IPS-NIHi11 (cell line): ENCODE measurements at places on chromosomes 16 and 17.

DNA sequence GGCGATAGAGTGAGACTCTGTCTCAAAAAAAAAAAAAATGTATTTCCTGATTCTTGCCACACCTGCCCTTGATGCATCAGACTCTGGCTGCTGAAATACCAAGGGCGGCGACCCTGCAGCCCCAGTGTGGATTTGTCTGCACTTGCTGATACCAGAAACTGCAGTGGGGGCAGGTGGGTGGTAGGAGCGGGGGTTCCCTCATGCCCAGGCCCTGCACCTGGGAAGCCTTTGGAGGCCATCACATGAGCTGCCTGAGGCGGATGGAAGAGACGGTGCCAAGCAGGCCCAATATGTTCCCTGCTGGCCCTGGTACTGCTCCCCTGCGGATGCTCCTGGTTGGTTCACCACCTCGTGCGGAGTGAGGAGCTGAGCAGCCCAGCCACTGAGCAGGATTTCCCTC lies 50.6 kb downstream of the MARF1 start:
- DNase-seq: no peak

GRCh38 chr17:39823407-39824054 lies 40.6 kb downstream of the IKZF3 start:
- no peak for DNase-seq

DNA sequence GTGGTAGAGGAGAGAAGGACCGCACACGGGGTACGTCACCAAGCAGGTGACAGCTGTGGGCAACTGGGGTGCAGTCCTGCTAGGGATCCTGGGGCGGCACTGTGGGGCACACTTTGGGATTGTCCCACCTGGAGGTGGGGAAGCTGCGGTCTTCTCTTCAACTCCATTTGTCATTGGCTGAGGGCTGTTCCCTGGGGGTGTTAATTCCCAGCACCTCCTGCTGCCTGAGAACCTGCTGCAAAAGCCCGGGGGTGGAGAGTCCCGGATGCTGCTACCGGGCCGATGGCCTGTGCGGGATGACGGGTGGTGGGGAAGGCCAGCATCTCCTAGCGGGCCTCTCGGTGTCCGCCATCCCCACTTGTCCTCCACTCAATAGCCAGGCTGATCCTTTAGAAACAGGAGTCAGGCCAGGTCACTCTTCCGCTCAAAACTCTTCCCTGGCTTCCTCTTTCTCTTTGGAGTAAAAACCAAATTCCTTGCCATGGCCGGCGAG lies 100.2 kb downstream of the CYLD start:
- DNase-seq: no peak

GRCh38 chr17:57856792-57857620 lies 7.2 kb upstream of the MRPS23 start:
- no peak for DNase-seq

GRCh38 chr17:50830352-50830751 lies 5.0 kb upstream of the WFIKKN2 start:
- no peak for DNase-seq

GRCh38 chr17:12510535-12510934 lies 155.2 kb upstream of the MYOCD start:
- DNase-seq: no peak

DNA sequence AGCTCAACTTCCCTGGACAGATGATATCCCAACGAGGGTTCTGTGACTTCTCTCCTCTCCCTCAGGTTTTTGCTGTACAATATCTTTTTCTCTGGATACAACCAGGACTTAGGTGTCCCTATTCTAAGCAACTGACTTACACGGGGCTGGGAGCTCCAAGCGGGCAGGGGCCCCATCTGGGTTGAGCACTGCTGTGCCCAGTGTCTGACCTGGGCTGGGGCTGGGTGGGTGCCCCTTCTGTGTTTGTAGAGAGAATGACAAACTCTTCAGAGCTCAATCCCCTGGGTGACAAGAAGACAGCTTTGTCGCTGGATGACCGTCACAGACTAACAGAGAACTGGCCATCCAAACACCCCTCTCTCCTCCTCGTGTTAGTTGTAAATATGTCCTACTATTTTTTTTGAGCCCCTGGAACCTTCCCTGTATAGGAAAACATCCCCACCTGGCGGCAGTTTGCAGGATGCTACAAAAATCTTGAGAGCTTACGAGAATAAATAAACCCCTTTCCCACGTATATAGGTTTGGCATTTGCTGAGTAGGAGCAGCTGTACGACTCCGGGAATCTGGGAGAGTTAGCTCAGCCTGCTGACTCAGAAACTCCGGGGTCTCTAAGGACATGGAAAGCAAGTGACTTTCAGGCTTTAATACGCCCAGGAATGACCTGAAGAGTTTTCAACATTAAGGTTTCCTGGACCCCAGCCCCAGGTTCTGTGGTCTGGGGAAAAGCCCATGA lies 23.7 kb upstream of the RCVRN start:
- peak; percentile 68 for DNase-seq

DNA sequence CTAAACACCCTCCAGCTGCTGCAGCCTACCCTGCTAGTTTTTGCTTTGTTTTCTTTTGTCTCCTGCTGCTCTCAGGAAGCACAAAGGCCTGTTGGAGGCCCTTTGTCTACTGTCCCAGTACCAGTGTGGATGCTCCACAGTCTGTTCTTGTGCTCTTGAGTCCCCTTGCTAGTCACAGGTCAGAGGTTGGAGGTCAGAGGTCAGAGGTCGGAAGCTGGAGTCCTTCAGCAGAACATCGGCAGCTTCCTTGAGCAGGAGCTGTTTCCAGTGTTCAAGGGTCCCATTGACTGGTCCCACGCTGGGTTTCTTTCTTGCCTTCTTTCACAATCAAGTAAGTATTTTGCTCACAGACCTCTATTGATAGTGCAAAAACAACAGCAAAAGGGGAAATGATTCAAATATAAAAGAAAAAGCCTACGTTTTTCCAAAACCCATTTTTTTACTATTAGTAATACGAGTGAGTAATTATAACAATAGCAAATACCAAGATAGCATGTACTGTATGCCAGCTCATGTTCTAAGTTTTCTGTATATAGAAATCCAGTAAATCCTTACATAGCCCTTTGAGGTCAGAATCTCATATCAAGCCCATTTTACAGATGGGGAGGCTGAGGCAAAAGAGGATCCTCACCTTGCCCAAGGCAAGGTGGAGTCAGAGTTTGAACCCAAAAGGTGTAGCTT lies 10.9 kb upstream of the IL34 start:
- DNase-seq: peak; percentile 72

GRCh38 chr16:50901062-50901461 lies 159.2 kb downstream of the CYLD start:
- no peak for DNase-seq

DNA sequence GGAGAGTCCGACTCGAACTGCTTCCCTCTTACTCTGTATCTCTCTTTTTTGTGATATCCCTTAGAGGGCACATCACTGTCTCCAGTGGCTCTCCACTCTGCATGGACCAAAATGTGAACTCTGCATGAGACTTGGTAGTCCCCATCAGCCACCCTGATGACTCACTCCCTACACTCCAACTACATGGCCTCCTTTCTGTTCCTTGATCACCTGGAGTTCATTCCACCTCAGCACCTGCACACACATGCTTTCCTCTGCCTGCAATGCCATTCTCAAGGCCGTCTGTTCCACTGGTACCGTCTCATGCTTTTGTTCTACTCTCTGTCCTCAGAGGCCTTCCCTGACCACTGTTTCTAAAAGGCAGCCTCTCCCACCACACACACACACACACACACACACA lies 109.3 kb downstream of the DNAH9 start:
- DNase-seq: no peak

DNA sequence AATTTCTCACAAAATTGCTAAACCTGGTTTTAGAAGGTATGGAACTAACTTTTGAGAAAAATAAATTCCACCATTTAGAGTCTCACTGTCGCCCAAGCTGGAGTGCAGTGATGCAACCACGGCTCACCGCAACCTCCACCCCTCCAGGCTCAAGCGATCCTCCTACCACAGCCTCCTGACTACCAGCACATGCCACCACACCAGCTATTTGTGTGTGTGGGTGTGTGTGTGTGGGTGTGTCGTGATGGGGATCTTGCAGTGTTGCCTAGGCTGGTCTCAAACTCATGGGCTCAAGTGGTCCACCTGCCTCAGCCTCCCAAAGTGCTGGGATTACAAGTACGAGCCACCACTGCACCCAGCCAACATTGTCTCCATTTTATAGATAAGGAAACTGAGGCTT lies 71.3 kb upstream of the NOL11 start:
- DNase-seq: no peak

GRCh38 chr16:23024044-23024443 lies 125.2 kb downstream of the USP31 start:
- no peak for DNase-seq

DNA sequence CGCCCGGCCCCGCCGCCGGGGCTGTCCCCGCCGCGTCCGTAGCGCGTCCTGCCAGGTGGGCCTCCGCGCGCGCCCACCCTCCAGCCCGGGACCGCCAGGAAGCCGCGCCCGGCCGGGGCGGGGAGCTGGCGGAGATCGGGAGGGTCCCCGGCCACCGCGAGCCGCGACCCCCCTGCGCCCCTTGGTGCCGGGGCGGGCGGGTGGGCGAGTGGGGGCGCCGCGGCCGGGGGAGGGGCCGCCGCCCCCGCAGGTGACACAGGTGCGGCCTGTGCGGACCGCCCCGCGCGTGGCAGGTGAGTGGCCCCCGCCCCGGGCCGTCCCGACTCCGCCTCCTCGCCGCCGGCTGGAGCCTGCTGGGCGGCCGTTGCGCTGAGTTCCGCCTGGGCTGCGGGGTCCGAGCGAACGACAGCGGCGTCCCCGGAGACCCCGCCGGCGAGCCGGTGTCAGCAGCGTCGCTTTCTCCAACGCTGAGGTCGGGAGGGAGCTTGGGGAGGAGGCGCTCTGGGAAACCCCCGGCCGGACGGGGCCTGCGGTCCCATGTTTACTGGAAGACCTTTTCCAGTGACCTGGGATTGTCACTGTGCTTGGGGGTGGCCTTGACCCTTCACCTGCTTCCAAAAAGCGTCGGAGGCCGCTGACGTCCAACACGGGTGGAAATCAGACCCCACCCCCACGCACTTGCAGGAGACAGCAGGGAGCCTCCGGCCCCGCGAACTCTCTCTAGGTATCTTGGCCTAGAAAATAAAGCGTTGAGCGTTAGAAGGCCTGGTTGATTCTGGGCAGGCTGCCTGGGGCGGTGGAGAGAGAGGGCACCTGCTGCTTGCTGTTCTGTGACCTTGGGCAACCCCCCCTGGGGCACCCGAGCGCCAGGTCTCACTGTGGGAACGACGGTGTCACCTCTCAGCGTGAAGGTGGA lies 542 bp downstream of the KLHL36 start:
- DNase-seq: peak; percentile 90

DNA sequence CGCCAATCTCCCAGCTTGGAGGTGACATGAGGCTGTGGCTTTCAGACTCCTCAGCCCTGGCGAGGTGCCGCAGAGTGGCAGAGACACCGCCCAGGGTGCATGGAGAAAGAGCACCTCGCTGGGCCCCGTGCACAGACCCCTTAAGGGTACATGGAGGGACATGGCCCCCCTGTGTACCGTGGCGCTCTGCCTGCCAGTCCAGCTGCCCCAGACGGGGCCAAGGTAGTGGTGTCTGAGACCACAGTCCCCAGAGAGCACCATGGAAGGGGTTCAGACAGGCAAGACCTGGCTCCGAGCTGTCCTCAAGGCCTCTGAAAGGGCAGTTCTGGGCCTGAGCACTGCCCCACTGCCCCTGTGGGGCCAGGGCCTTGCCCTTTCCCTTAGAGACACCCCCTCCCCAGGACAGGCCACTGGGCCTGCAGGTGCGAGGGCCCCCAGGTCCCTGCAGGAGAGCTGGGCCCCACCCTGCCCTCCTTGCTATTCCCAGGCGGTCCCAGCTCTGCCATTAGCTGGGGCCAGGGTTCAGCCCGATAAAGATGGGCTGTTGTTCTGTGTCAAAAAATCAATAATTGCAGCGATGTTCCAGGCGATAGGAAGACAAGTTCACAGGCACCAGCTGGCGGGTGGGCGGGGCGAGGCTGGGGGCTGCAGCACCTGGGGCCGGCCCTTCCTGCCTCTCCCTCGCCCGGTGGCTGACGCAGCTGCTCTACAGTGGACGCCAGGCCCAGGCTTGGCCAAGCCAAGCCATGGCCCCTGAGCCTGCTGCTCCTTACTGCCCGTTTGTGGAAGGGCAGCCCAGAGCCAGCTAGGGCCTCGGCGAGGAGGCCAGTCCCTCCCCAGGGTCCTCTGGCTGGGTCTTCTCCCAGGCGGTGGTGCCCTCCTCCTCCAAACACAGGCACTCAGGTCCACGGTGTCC lies 51.7 kb downstream of the ZFPM1 start:
- DNase-seq: no peak

- peak; percentile 93 for DNase-seq
Observed at GRCh38 chr16:89873109-89873971, at the start of gene TCF25. Gene TCF25, plus strand, starts transcription at chr16:89873592. Its CDS starts 76 bp downstream, at chr16:89873668.
